Stimulated activated CD4-positive, alpha-beta T cell treated with anti-CD3 and anti-CD28 coated beads, Interleukin-4, amount 100 ng/mL, for 4 hours (primary cell): ENCODE measurements at places on chromosomes 6 and 20.

DNA sequence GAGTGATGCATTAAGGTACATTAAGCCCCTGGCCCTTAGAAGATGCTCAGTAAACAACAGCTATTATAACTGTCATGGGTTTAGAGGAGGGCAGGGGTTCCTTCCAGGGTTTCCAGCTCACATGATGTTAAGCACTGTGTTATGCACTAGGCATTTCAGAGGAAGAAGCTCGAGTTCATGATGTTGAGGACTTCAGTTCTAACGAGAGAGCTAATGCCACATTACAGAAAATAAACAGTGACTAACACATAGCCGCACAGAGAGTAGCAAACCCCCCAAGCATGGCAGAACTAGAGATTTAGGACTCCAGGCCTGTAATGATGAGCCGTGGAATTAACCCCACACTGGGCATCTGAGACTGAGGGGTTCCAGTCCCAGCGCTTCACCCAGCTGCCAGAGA lies 105.2 kb downstream of the UNC5CL start:
- DNase-seq = no peak

GRCh38 chr20:2879146-2879545 lies 5.9 kb downstream of the PTPRA start:
- DNase-seq = no peak

DNA sequence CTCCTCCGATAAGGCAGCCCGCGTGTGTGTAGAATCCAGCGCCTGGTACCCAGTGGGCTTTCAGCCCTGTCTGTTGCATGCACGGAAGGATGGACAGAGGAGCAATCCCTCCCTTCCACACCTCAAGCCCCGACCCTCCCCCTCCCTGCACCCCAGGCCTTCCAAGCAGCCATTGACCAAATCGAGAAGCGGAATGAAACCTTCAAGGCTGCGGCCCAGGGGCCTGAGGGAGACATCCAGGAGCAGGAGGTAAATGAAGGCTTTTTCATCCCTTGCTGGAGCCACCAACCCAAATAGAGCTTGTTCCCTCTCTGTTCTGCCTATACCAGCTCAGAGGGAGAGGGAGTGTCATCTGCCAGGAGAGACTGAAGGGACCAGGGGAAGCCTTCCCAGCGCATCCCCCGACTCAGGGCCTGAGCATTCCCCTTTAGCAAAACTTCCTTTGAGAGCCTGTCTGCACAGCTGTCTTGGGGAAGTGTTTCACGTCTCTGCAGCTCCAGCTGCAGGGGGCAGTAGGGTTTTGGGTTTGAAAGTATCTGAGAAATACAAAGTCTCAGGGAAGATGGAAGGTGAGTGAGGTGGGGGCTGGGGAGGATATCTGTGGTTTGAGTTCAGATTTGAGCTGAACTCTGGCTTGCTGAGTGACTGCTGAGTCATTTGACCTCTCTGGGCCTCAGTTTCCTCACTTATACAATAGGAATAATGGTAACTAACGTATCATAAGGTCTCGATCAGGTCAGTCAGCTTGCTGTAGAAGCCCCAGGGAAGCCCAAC lies 16.1 kb downstream of the FGD2 start:
- DNase-seq = peak; percentile 48

DNA sequence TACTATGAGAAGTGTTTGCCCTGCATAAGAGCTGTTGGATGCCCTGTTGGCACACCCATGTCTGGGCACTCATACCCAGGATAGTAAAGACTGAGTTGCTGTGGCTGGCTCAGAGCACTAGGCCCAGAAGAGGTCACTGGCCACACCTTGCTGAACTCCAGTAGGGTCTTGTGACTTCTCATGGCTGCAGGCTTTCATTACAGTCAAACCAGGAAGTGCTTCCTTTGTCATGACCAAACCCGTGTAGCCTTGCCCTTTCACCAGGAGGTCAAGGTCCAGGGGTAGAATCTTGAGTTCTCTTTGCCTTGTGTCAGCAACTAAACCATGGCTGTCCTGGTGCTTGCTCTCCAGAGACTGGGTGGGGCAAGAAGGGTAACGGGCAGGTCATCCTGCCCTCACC lies 49.5 kb downstream of the CD164 start:
- DNase-seq = no peak

DNA sequence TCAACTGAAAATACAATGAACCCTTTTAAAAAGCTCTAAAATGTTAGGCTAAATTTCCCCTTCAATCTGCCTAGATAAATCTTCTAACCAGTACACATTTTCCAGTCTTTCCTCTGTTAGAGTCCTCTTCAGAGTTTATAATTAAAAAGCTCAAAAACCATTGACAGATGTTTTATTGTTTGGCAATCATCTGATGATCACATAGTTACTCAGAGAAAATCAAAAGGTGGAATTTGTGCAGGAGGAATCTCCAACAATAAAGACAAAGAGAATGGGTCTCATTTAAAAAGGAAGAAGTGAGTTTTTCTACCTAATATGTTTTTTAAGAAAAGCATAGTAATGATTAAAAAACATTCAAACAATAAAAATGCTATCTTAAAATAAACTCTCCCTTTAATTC lies 3.1 kb downstream of the TRAPPC3L start:
- no peak for DNase-seq

DNA sequence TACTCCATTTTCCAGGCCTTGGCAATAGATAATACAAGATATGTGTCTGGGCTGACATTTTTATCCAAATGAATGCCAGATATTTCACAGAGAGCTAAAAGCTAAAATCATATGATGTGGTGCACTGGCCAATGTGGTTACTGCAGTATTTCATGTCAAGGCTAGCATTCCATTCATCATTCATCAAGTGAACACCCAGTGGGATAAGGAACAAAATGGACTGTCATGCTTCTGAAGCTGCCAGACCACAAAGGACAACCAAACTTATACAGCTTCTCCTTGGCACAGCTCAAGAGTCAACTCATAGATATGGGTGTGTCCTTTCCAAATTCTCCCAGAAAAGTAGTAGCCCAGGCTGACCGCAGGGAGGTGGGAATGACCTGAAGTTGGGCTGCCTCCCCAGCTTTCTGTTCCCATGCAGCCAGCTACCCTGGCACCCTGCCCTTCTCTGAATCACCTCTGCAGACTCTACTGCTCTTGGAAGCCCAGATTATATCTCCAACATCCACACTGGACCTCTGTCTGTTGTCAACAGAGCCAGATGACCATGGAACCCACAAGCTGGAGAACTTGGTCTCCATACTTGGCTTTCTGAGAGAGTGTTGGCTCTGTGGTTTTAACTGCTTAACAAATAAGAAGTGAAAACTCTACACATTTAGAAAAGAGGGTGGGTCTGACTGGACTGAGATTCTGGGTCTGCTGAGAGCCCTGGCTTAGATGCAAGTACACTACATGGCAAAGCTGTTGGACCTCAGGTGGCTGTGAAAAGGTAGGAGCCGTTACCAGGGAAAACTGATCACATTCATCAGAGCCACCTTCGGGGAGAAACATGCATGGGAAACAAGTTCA lies 122.8 kb downstream of the ALDH8A1 start:
- DNase-seq = no peak

DNA sequence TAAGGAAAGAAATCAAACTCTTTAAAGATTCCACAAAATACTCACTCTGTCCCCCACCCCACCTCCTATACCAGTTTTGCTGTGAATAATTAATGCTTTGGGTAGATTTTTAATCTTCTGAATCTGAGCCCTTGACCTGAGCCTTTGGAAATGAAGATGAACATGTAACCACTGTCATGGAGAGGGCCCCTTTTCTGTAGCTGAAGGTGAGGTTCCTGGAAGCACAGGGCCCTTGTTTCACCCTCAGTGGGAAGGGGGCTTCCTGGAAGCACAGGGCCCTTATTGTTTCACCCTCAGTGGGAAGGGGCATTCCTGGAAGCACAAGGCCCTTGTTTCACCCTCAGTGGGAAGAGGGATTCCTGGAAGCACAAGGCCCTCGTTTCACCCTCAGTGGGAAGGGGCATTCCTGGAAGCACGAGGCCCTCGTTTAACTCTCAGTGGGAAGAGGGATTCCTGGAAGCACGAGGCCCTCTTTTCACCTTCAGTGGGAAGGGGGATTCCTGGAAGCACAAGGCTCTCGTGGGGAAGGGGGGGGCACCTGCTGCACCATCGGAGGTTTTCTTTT lies 75.7 kb downstream of the DACT2 start:
- DNase-seq = no peak

GRCh38 chr6:111329882-111330633 lies 153.0 kb downstream of the REV3L start:
- no peak for DNase-seq

GRCh38 chr6:117840541-117840983 lies 66.5 kb upstream of the SLC35F1 start:
- no peak for DNase-seq

GRCh38 chr6:90495216-90495817 lies 91.6 kb downstream of the MAP3K7 start:
- DNase-seq = no peak

DNA sequence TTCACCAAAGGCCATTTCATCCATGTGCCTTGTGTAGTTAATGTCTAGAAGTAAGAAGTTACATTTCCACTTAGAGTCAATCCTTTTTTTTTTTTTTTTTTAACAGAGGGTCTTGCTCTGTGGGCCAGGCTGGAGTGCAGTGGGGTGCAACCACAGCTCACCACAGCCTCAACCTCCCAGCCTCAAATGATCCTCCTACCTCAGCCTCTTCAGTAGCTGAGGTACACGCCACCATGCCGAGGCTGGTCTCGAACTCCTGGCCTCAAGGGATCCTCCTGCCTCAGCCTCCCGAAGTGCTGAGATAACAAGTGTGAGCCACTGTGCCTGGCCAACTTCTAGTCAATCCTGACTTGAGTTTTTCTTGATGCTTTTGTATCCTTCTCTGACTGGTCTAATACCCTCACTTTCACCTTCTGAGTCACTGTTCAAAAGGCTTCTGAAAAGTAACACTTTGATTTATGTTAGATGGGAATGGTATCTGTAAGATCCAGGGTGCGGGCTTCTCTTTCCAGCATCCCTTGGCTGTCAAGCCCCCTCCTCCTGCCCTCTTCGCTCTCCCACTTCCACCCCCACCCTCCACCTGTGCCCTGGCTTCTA lies 22.1 kb downstream of the TRAM2 start:
- DNase-seq = no peak

DNA sequence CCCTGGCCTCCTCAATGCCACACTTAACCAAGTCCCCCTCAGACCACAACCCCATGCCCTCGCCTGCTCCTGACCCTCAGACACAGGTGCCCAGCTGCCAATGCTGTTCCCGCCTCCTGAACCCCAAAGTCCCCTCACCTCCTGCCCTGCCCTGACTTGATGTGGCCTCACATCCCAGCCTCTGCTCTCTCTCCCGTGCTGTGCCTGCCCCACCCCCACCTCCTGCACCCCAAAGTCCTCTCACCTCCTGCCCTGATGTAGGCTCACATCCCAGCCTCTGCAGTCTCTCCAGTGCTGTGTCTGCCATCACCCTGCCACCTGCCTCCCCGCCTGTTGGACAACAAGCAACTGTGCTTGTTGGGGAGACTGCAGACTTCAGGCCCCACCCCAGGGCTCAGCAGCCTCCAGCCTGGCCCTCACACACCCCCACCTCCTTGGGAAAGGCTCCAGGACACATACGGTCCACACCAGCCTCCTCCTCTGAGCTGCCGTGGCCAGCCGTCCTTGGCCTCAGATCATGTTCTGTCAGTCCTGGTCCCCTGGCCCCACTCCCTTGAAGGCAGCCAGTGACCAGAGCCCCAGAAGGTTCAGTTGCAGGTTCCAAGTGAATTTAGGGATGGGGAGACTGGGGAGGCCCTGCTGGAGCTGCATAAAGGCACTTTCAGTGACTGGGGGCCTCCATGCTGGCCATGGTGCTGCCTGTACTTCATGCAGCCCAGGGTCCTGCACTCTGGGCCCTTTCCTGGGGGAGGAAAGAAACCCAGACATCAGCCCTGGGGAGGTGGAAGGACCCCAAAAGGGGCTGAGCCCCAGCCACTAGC lies 28.4 kb downstream of the YTHDF1 start:
- no peak for DNase-seq

DNA sequence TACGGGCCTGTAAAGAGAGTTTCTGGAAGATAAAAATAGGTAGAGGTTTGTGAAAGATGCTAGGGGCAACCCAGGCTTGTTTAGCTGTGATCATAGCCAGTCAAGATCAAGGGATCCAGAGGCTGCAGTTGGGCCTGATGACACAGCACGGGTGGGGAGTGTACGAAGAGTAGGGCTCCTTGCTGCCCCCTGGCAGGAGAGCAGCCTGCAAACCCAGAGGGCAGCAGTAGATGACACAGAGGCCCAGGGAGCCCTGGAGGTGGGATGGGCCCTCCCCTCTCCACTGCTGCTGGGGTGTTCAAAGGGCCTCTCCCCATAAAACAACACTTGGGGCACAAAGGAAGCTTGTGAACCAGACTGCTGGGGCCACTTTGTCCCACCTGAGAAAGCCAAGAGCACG lies 47.2 kb downstream of the VEGFA start:
- DNase-seq = peak; percentile 10

GRCh38 chr20:38211200-38212097 lies 46.4 kb upstream of the TGM2 start:
- no peak for DNase-seq

- no peak for DNase-seq
Measured at GRCh38 chr6:82246802-82247504, 591 bp downstream of the IBTK start.

DNA sequence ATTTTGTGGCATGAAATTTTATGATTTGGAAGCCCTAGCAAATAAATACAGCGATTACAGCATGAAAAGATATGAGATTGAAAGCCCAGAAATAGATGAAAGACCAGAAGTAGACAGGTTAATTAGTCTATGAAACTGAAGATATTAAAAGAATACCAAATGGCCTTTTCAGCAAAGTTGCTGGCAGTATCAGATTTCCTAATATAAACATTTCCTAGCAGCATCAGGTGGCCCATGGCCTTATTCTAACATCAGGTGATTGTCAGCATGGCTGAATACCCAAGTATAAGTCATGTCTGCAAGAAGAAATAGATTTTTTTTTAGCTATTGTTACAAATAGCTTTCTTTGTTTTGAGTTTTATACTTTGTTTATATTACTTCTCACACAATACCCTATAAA lies 93.2 kb downstream of the CLVS2 start:
- no peak for DNase-seq

DNA sequence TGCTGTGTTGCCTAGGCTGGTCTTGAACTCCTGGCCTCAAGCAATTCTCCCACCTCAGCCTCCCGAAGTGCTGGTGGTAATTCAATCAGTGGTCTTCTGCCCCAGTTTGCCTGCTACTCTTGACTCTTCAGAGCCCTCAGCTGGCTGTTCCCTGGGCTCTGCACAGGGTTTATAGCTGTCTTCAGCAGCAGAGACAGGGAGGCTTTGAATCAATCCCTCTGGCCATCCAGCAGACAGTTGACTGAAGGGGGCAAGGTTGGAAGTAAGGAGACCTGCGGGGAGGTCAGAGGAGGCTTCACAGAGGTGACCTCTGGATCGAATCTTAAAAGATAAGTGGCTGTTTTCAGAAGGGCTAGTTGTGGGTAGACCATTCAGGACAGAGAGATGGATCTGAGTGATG lies 26.0 kb upstream of the KIF3B start:
- DNase-seq = no peak
